ENCODE measurements at places on chromosomes 2 and 18.

DNA sequence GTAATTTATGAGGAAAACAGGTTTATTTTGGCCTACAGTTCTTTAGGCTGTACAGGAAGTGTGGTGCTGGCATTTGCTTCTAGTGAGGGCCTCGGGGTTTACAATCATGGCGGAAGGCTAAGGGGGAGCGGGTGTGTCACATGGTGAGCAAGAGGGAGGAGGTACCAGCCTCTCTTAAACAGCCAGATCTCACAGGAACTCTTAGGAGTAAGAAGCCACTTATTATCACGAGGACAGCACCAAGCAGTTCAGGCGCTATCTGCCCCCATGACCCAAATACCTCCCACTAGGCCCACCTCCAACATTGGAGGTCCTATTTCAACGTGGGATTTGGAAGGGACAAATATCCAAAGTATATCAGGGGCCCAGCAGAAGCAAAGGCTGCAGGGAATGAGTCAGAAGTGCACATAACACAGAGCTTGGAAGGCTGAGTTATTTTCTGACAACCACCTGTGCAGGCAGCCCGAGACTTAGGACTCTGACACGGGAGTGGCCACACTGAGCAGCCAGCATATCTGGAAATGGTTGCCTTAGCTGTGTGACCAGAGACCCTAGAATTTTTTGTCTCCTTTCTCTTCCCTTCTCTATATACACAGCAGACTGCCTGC, 170.9 kb downstream of the PRPF40A start:
- no peak for DNase-seq

GRCh38 chr18:50947899-50948298, 19.9 kb upstream of the ELAC1 start:
- DNase-seq, result no peak

DNA sequence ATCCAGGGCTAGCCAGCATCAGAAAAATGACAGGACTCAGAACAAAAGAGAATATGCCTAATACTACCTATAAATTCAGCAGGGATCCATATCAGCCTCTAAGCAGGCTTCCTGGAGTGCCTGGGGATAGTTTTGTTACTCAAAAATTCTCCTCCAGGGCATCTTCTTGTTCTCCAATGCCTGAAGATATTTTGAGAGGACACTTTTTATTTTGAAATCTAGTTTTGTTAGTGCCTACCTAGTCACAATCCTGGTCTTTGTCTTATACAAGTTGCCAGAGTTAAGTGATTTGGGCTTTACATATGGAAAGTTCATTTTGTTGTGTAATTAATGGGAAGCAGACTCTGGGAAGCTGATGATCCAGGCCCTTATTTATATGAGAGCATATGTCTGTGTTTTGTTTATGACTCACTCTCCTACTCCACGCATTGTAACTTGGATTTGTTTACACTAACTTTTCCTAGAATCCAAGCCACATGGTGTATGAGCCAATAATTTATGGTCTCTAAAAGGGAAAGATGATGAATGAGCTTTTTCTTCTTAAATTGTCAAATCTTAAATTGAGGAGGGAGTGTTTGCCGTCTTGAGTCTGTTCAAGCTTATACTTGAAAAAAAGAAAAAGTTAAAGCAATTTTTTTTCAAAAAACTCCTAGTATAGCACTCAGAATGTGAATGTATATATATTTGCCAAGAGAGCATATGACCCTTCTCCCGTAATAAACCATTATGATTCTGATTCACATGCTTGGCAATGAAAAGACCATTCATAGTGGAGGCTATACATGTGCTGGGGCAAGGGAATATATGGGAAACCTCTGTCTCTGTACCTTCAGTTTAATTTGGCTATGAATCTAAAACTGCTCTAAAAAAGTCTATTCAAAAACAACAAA, 370.3 kb downstream of the SETBP1 start:
- no peak for DNase-seq

DNA sequence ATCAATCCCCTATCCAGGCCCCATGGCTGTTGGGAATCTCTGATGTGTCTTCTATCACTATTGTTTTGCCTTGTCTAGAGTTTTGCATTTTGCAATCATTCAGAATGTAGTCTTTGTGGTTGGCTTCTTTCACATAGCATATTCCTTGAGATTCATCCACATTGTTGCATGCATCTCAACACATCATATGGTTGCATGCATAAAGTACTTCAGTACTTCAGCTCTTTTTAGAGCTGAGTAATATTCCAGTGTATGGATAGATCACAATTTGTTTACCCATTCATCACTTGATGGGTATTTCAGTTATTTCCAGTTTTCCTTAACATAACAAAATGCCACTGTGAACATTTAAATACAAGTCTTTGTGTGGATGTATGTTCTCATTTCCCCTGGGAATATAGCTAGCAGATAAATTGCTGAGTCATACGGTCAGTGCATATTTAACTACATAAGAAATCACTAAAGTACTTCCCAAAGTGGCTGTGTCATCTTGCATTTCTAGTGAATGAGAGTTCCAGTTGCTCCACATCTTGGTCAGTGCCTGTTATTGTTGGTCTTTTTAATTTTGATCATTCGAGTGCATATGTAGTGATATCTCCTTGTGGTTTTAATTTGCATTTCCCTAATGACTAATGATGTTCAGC, 138.8 kb downstream of the BCL11A start:
- no peak for DNase-seq

DNA sequence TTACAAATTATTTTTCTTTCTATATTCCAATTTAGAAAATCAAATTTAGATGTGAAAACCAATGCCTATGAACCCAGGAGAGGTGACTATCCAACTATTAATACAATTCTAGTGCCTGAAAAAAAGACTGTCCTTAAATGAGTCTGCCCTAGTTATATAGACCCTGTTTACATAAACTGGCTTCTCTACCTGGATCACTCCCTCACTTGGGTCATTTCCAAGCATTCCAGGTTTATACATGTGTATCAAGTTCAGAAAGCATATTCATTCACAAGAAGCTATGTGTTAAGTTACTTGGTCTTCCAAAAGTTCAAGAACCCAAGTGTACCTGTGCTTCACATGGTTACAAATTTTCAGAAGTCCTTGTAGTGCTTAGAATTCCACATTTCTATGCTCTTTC, 8.3 kb downstream of the ZNF385B start:
- DNase-seq, result no peak

- DNase-seq, result peak; percentile 73
Observed at GRCh38 chr18:41391616-41392595, 563.1 kb upstream of the PIK3C3 start.

All from nephron progenitor cell (in vitro differentiated cells).